Spinal cord (tissue), 10 donors: ENCODE measurements at places on chromosomes 2 and 18. TPM values are rescaled to one million over a fixed set of nuclear protein-coding genes. Genes with fewer than 3 reads are reported as not detected.

Gene ITGB6
- polyA plus RNA-seq, result 0.19 TPM

GRCh38 chr18:12656605-12656937 lies 1.3 kb downstream of the SPIRE1 start:
- no peak for DNase-seq
- peak overlapping the region; percentile 65 for H3K27ac ChIP-seq
- peak overlapping the region; percentile 58 for H3K4me3 ChIP-seq

DNA sequence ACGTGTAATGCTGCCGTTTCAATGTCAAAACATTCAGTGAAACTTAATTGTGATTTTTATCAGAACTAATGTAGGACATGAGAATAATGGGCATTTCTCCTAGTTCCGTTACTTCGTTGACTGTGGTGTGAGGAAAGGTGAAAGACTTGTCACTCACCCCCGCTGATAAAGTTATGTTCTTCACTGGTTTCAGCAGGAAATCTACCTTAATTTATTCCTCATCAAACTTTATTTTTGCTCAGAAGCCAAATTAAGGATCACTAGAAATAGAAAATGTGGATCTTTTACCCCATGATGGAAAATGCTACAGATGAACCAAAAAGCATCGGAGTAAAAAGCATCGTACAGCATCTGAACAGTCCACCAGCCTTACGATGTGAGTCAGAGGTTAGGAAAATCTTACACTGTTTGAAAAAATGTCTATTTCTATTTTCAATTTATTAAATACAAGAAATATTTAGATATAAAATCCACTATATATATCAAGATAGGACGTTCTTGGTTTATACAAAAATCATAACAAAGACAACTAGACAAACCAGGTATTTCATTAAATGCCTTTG lies 1.0 kb upstream of the ROCK1 start:
- DNase-seq, result no peak
- H3K4me1 ChIP-seq, result peaks cover 9% of the 10 kb centered on the region
- peak overlapping the region; percentile 71 for H3K4me3 ChIP-seq
- no peaks in the 10 kb centered on the region for H3K36me3 ChIP-seq
- H3K27me3 ChIP-seq, result no peaks in the 10 kb centered on the region

- H3K4me3 ChIP-seq, result no peak overlapping the region
- no peaks in the 10 kb centered on the region for H3K27me3 ChIP-seq
- H3K27ac ChIP-seq, result no peak overlapping the region
Measured at GRCh38 chr2:135667045-135667444, 74.6 kb upstream of the UBXN4 start.

DNA sequence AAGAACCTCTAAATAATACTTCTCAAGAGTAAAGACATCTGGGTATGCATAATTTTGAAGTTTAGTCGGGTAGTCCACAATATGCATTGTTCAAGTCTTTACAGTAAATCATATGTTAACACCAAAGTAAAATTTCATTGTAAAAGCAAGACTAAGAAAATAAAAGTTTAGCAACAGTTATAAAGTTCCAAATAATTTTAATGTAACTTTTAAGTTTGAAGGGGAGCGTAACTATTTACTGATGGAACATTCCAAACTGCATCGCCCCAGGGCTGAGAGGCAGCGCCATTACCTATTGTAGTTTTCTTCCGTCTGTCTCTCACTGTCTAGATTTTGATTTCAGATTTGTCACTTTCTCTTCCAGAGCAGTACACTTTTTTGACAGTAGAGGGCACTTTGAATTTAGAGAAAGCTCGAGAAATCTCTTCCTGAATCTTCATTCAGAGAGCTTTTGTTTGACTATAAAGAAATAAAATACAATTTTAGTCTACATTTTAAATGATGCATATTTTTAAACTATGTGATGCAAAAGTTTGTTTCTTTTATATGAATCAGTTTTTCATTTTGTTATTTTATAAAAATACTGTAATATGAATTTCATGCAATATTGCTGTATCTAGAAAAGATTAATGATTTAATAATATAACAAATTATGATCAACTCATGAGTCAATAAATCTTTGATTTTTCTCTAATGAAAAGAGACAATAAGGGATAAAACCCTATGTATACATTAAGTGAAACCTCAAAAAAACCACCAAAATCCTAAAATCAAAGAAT lies 389.8 kb downstream of the FIGN start:
- no peak overlapping the region for H3K27ac ChIP-seq
- H3K4me1 ChIP-seq, result peaks cover 10% of the 10 kb centered on the region
- no peak overlapping the region for H3K4me3 ChIP-seq
- H3K36me3 ChIP-seq, result no peaks in the 10 kb centered on the region
